ENCODE measurements at places on chromosomes 7 and 10. TPM values are rescaled to one million over a fixed set of nuclear protein-coding genes. Genes with fewer than 3 reads are reported as not detected.

DNA sequence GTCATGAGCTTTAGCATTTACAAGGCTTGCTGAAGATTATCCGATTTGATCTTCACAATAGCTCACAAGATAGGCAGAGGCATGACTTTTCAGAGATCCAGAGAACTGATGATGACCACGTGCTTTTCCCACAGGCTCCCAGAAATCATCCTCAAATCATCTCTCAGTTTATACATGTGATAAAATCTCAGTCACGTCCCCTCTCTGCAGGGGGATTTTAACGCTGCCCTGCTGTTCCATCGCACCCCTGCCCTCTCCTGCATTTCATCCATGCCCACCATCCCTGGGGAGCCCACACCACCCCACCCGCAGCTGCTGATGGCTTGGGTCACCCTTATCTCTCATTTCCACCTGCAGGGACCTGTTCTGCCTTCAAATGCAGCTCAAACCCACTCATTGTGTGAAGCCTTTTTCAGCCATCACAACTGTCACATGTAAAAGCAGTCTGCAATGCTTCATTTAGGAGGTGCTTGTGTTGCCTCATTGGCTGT is 141.8 kb downstream of the DIP2C start:
- H3K27me3 ChIP-seq = peaks cover 25% of the 10 kb centered on the region
- H3K4me1 ChIP-seq = peaks cover 1% of the 10 kb centered on the region
- no peak overlapping the region for H3K4me3 ChIP-seq
- no peaks in the 10 kb centered on the region for H3K36me3 ChIP-seq
- H3K27ac ChIP-seq = no peak overlapping the region

- no peak for DNase-seq
- no peaks in the 10 kb centered on the region for H3K36me3 ChIP-seq
- H3K4me1 ChIP-seq = no peaks in the 10 kb centered on the region
- H3K4me3 ChIP-seq = no peak overlapping the region
- H3K27ac ChIP-seq = no peak overlapping the region
These were observed 45.2 kb downstream of the PNLIPRP3 start for GRCh38 chr10:116472891-116473290.

DNA sequence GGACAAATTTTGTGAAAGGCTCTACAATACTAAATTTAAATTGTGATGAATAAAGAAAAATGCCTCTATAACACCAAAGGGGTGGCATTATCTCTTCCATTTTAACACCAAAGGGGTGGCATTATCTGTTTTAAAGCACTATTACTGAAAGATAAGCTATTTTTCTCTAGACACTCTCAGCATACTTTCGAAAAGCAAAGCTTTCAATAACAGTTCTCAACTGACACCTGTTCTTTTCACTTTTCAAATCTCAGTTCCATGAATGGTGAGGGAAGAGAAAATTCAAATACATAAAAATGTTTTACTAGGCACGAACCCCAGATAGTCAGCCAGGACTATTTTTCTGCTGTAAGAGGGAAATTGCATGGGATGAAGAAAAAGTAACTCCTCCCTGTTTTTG is 103.8 kb downstream of the CPEB3 start:
- H3K4me3 ChIP-seq = no peak overlapping the region
- H3K27me3 ChIP-seq = no peaks in the 10 kb centered on the region
- no peak overlapping the region for H3K27ac ChIP-seq
- no peaks in the 10 kb centered on the region for H3K4me1 ChIP-seq
- H3K36me3 ChIP-seq = no peaks in the 10 kb centered on the region
- no peak for DNase-seq

- no peaks in the 10 kb centered on the region for H3K36me3 ChIP-seq
- no peak for DNase-seq
- no peak overlapping the region for H3K27ac ChIP-seq
- no peaks in the 10 kb centered on the region for H3K27me3 ChIP-seq
- H3K4me3 ChIP-seq = no peak overlapping the region
- peaks cover 1% of the 10 kb centered on the region for H3K4me1 ChIP-seq
These were observed 28.4 kb upstream of the CNPY1 start for GRCh38 chr7:155574556-155575290.

The ZNF518A gene
- total RNA-seq = 16.0 TPM

- H3K4me3 ChIP-seq = no peak overlapping the region
- H3K27me3 ChIP-seq = peaks cover 4% of the 10 kb centered on the region
- no peaks in the 10 kb centered on the region for H3K4me1 ChIP-seq
- no peaks in the 10 kb centered on the region for H3K36me3 ChIP-seq
- DNase-seq = no peak
- no peak overlapping the region for H3K27ac ChIP-seq
These were observed 5.2 kb downstream of the SEMA3E start for GRCh38 chr7:83643739-83644138.

Data from activated CD4-positive, alpha-beta memory T cell treated with anti-CD3 and anti-CD28 coated beads, Interleukin-2, amount 10 ng/mL, durations not matched to agents 7 days and 5 days (primary cell).